ENCODE measurements at places on chromosomes 4 and X.

DNA sequence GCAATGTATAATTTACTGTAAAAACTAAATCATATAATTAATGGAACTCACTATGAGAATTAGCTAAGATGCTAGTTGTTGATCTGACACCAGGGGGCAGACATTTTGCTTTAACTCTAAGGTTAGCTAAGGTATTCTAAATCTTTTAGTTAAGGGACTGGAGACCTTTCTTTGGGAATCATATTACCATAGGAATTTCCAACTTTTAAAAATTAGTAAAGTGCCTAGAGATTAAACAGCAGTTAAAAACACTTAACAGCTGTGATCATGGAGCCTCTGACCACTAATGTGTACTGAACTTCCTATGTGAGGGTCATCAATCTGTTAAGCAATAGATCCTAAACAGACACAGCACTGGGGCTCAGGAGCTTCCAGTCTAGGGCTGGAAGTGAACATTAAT is 226.6 kb downstream of the NSUN7 start:
- DNase-seq, result no peak

GRCh38 chrX:45358392-45358791 is 157.7 kb upstream of the DIPK2B start:
- no peak for DNase-seq

GRCh38 chr4:84927428-84927827 is 39.1 kb downstream of the WDFY3 start:
- DNase-seq, result no peak

DNA sequence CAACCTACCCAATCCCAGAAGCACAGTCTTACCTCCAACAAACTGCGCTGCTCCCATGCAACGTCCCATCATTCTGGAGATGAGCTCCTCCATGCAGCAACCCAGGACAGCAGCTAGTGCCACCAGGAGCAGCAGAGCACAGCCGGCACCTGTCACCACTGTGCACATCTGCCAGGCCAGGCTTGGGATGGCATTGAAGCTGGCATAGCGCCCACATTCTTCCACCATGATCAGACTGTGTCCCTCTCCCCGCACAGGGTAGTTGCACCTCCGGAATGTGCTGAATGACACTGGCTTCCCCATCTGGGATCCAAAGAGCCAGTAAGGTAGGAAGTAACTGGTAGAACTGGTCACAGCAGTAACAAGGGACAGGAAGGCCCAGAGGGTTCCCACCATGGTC is 8.8 kb downstream of the LHFPL1 start:
- no peak for DNase-seq

- DNase-seq, result no peak
Measured at GRCh38 chrX:16924631-16925480, 21.6 kb upstream of the REPS2 start.

DNA sequence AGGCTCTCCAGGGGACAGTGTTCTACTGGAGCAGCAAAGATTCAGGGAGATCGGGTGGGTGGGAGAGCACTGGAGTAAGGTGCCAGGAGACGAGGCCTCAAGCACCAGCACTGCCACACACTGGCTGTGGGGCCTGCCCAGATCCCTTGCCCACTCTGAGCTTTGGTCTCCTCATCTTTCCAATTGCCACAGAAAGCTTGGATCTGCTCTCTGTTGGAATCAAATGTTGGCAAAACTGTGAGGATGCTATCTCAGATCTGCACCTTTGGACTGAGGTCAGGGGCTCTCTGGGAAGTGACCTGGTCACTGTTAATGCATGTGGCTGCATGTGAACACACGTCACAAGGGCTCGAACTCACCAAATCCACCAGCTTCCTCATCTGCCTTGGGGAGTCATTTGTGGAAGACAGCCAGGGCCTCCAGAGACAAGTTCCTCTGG is 1.3 kb downstream of the RIPPLY1 start:
- DNase-seq, result no peak
